Suprapubic skin (tissue), 4 donors: ENCODE measurements at places on chromosomes 3 and 15.

DNA sequence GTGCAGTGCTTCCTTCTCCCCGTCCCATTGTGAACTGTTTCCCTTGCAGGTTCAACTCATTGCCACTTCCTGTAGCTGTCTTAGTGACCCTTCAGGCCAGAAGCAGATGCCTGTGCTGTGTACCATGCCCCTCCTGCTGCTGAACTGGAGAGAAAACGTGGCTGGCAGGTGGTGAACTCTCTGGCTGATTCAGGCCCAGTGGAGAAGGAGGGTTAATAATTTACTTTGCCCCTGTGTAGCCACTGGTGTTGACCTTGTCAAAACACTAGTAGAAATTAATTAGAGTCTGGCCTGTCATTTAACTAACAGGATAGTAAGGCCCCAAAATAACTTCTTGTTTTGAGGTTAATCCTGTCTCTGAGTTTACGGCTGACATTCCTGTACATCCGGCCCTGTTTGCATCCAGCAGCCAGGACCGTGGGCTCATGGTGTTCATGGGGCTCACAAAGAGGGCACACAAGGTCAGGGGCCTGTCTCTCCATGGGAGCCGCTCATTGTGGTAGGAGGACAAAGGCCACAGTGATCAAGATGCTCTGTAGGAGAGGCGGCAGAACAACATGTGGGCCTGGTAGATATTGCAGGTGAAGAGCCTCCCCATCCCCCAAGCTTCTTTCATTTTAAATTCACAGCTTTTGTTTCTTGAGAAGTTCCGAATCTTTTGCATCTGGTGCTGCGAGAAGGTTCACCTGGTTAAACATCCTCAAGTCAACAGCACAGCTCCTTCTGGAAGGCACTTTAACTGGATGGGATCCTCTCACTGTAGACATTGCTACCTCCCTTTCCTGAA lies 101.6 kb downstream of the CGNL1 start:
- DNase-seq = no peak

GRCh38 chr3:20043396-20043795 lies 3.1 kb downstream of the KAT2B start:
- DNase-seq = peak; percentile 91

GRCh38 chr3:117746066-117746465 lies 1036.5 kb downstream of the TUSC7 start:
- DNase-seq = no peak

GRCh38 chr3:195447201-195447600 lies 4.4 kb upstream of the ACAP2 start:
- DNase-seq = no peak

DNA sequence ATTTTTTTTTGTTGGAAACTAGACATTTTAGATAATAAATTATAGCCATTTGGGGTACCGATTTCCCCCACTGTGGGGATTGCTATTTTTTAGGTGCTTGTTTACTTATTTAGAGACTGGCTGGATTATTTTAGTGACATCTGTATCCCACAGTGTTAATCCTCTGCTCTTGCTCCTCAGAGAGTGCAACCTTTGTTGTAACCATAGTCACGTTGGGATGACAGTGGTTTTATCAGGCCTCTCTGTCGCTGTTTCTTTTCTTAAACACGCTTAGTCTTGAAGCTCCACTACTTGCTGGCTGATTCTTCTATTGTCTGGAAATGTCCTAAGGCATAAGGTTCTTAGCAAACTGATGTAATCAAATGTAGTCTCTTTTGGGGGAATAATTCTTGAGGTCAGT lies 451.6 kb upstream of the SEMA6D start:
- DNase-seq = no peak

DNA sequence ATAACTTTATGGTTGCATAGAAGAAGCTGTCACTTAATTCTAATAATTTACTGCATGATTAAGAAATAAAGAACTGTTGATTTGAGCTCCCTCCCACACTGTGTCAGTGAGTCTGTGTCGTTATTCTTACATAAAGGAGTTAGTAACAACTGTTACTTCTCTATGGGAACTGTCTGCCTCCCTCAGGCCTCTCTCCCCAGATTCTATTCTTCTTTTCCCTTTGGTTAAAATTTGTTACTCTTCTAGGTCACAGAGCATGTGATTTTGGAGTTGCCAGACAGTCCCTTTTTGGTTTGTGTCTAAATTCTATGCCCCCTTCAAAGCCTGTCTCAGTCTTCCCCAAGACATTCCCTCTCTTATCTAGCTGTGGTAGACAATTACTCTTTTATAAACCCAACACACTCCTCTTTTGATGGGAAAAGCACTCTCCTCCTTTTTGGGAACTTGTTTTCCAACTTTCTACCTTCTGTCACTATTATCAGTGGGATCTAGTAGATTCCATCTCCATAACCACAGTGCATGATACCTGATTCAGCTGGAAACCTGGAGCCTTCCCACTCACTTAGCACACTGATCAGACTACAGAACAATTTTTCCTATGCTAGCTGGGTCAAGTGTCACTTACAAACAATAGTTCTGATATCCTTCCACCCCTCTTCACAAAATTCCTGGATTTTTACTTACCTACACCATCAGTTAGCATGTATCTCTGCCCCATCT lies 422.1 kb upstream of the TGFBR2 start:
- DNase-seq = no peak

DNA sequence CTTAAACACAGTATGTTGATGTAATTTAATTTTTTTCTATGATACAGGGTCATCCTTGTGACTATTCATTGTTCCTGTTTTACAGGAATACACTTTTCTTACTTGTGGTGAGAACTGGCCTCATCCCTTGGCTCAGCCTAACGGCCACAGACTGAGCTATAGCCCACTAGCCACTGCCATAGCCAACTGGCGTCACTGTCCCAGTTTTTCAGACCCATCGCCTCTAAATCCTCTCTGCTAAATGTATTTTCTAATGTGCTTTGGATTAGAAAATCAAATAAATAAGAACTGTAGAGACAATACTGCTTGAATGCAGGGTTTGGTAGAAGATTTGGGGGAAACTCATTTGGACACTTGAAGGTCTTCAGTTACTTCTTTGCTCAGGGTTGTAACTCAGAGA lies 113.1 kb downstream of the TIGIT start:
- no peak for DNase-seq

DNA sequence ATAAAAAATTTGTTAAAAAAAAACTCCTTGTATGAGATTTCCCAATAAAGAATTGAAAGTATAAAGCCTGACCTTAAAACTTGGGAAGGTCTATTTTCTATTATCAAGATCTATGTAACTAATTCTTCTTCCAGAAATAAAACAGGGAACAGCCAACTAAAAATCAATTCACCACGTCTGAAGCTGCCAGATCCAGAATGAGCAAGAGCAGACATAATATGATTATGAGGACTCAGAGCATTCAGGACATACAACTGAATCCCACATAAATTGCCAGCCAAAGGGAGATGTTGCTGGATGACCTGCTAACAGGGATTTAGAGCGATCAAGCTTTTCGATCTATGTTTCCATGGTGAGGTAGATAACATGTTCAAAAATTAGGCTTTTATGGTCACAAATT lies 1151.3 kb upstream of the CADM2 start:
- no peak for DNase-seq

DNA sequence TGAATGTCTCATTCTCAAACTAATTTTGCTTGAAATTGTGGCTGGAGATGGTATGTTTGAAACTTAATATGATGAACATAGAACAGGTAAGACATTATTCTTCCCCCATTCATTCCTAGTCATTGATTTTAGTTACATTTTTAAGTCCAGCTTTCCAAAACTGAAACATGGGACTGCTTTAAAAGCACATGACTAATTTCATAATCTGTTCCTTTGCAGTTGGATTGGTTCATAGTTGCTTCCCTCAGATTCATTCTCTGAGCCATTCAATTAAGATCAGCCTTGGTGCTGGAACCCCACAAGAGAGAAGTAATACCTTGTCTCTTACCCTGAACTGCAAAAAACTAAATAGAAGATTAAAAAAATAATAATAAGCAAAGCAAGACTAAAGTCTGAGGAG lies 87.5 kb upstream of the TGFBR2 start:
- DNase-seq = no peak

GRCh38 chr3:187101184-187102072 lies 37.9 kb downstream of the RPL39L start:
- DNase-seq = peak; percentile 75

DNA sequence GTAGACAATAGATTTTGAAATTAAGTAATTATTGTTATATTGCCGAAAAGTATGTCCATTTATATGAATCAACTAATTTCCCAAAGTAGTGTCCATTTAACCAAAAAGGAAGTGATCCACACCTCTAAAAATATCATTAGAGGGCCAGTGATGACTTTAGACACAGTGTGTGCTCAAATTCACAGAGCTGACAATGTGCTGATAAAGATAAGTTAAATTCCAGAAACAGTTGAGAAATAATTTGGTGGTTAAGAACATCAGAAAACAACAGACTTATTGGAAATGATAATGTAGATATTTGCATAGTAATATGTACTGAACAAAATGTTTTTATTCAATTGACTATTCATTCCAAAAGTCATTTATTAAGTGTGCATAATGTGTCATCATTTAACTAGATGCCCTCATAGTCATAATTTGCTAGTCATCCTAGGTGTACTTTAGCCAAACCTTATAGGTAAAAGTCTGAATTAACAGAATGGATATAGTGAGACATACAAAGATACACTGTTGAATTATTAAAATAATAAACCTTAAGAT lies 230.2 kb upstream of the ADAMTS9 start:
- no peak for DNase-seq

GRCh38 chr15:74291101-74292071 lies 55.3 kb downstream of the CCDC33 start:
- no peak for DNase-seq

DNA sequence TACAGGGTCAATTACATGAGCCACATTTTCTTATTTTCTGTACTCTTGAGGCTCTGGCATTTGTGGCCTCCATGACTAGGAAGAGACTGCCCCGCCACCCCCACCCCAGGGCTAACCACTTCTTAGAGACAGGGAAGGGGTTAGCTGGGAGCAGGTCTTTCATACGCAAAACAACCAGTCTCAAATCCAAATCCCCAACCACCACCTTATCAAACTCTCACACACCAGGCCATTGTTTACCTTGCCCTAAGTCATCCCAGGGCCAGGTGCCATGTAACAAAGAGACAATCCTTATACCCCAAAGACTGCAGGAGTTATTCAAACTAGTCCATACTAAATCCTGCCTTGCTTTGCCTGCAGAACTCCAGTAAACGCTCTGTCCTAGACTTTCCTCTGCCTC lies 77.8 kb downstream of the B3GNT5 start:
- no peak for DNase-seq

DNA sequence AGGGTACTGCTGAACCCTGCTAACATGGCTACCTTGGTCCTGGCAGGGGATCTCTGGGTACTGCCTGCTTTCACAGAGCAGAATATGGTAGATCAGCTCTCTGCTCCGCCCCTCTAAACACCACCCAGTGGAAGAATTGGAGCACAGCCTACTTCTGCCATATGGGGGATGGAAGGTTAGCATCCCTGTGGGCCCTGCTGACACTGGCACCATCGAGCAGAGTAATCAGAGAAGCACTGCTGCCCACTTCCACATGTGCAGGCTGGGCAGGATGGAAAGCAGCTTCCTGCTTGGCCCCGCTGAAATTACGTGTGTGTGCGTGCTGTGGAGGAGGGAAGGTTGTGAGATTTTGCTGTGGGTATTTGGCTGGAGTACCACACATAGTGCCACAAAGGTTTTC lies 24.8 kb downstream of the CCR1 start:
- DNase-seq = no peak

- DNase-seq = no peak
These were observed 94.9 kb upstream of the STRIT1 start for GRCh38 chr3:155388417-155388816.

- DNase-seq = no peak
These were observed 4.0 kb upstream of the POPDC2 start for GRCh38 chr3:119664370-119664769.

DNA sequence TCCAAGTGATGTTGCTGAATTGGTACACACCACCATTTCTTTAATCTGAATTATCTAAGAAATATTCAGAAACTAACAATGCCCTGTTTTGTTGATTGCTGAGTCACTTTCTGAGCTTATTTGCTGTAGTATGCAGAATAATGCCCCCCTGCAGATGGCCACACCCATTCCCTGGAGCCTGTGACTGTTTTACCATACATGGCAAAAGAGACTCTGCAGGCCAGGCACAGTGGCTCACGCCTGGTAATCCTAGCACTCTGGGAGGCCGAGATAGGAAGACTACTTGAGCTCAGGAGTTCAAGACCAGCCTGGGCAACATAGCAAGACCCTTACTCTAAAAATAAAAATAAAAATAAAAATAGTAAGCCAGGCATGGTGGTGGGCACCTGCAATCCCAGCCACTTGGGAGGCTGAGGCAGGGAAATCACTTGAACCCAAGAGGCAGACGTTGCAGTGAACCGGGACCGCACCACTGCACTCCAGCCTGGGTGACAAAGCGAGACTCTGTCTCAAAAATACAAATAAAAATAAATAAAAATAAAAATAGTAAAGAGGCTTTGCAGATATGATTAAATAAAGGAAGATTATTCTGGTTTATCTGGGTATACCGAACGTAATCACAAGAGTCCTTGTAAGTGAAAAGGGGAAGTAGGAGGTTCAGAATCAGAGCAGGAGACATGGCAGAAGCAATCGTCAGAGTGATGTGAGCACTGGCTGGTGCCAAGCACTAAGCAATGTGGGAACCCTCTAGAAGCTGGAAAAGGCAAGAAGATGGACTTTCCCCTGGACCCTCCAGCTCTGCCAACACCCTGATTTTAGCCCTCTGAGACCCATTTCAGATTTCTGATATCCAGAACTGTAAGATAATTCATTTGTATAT lies 19.0 kb downstream of the PCYT1A start:
- no peak for DNase-seq

- DNase-seq = no peak
These were observed 71.1 kb downstream of the EPHB3 start for GRCh38 chr3:184632551-184633236.

DNA sequence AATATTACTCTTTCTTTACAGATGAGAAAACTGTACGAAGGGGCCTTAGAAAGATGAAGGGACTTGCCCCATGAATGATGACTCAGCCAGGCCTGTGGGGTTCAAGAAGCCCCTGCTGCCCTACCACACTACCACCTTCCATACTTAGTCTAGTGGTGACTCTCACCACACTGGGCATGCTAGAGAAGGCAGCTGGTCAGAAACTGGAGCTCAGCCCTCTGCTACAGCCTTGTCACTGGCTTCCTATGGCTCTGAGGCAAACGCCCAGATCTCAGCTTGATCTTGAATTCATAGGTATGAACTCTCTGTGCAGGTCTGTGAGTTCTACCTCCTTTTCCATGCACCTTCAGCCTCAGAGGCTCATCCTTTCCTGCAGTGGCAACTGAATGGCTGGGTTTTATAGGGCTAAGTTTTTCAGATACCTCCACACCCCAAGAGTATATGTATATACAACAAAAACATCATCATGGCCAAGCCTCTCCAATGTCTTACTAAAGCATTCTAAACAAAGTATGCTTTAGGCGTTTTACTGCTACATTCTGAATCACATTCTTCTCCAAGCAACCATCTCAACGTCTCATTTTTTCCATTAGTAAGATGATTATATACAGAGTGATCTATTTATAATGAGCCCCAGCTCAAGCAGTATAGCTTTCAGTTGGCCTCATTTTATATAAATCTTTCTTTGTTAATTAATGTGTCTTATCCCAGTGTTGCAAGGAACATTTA lies 234.1 kb downstream of the GREM1 start:
- no peak for DNase-seq

GRCh38 chr3:187735837-187736236 lies 9.4 kb downstream of the BCL6 start:
- DNase-seq = no peak
